ENCODE measurements at places on chromosomes 11 and 22. TPM values are rescaled to one million over a fixed set of nuclear protein-coding genes. Genes with fewer than 3 reads are reported as not detected.

DNA sequence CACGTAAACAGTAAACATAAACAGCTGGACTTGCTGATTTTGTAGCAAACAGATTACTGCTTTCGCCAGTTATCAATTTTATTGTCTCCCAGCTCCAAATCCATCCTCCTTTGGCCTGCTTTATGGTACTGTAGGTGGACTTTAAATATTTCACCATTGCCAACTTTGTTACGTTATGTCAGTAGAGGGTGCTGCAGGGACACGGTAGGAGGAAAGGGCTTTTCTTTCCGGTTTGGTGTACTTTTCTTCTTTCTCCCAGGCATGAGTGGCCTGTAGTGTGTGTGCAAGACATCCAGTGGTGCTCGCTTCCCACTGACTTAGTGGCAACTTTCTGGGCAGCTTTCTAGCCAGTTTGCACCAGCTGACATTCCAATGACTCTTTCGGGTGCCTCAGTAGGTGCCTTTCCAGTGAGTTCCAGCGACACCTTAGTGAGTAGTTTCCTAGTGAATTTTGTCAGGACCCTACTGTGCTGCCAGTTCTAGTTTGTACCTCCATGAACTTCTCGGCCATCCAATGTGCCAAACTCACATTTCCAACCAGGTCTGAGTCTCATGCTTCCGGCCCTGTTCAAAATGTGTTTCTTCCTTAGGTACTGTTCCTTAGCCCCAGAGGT is 267.6 kb upstream of the TENM4 start:
- H3K4me1 ChIP-seq, result no peaks in the 10 kb centered on the region
- DNase-seq, result no peak
- no peak overlapping the region for H3K4me3 ChIP-seq
- H3K36me3 ChIP-seq, result no peaks in the 10 kb centered on the region

DNA sequence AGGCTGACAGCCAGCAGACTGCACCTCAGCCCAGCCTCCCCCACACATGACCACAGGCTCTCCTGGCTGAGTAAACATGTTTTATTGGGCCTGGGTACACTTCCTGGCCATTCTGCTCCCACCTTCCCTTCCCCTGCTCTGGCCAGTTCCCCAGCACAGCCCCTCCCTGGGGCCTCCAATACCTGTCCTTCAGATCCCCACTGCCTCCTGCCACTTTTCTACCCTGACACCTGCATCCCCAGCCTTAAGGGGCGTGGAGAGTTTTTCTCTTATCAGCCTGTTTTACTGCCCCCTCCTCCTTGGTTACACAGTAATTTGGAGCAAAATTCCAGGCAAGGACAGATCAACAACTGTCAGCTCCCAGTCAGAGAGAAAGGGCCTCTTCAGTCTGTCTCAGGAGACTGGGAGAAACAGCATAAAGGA is at the start of gene ISX:
Gene ISX, plus strand, starts transcription at position 363 of the 423 bp plus-strand sequence. CDS start 930 bp downstream, outside the sequence.
- DNase-seq, result no peak
- H3K4me1 ChIP-seq, result peaks cover 6% of the 10 kb centered on the region
- no peak within 1 kb of the TSS for H3K4me3 ChIP-seq
- H3K36me3 ChIP-seq, result no peaks in the 10 kb centered on the region
- H3K27me3 ChIP-seq, result no peaks in the 10 kb centered on the region

- H3K4me1 ChIP-seq, result no peaks in the 10 kb centered on the region
- H3K36me3 ChIP-seq, result no peaks in the 10 kb centered on the region
- no peak overlapping the region for H3K4me3 ChIP-seq
- no peak overlapping the region for H3K27ac ChIP-seq
- H3K27me3 ChIP-seq, result peaks cover 26% of the 10 kb centered on the region
Measured at GRCh38 chr11:72446929-72447769, 12.8 kb upstream of the CLPB start.

HMGXB4 gene
- 32.2 TPM for total RNA-seq

DNA sequence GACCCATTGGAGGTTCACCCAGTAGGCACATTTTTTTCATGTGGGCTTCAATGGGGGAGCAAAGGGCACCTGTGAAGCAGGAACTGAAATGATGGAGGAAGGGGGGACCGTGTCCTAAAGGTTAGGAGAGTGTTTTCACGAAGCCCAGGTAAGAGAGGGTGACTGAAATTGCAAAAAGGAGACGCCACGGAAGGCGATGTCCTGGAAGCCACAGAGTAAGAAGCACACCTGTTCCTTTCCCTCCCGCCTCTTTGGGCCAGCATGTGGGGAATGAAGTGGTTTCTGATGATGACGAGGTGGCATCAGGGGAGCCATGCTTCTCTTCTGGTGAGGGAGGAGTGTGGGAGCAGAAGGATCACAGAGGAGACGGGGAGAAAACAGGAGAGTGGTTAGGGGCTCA is 37.0 kb upstream of the MICAL2 start:
- DNase-seq, result no peak
- H3K36me3 ChIP-seq, result no peaks in the 10 kb centered on the region
- H3K27me3 ChIP-seq, result peaks cover 2% of the 10 kb centered on the region
- no peak overlapping the region for H3K27ac ChIP-seq

FGF3 gene
- not detected for total RNA-seq

KIRREL3 gene
- total RNA-seq, result not detected

KLHL35 gene
- total RNA-seq, result 0.50 TPM

DNA sequence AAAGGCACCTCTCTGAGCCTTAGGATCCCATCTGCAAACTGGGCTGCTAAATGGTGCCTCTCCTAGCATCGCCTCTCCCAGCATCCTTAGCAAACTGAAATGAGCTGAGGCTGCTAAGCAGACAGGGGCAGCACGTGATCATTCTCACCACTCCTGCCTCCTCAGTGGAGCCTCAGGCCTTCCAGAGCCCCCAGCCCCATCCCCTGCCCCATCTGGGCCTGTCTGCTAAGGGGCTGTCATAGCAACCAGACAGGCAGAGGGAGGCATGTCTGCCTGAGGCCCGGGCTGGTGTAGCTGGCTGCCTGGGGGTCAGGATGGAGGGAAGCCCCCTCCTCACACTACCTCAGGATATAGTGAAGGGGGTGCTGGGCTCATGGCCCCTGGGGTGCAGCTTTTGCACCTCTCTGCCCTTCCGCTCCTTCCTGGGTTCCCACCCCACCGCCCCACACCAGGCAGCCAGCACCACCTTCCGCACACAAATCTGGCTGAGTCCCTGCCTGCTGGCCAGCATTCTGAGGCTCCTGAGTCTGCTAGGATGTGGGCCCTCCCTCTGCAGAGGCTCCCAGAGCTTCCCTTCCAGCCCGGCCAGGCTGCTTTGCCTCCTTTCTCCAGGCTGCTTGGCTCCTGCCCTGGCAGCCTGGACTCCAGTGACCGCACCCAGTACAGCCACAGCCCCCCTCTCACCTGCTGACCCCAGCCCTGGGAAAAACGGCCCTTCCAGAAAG is 47.5 kb upstream of the TTLL12 start:
- DNase-seq, result no peak
- H3K27me3 ChIP-seq, result peaks cover 1% of the 10 kb centered on the region
- H3K4me1 ChIP-seq, result peaks cover 5% of the 10 kb centered on the region
- no peaks in the 10 kb centered on the region for H3K36me3 ChIP-seq
- H3K4me3 ChIP-seq, result no peak overlapping the region

DNA sequence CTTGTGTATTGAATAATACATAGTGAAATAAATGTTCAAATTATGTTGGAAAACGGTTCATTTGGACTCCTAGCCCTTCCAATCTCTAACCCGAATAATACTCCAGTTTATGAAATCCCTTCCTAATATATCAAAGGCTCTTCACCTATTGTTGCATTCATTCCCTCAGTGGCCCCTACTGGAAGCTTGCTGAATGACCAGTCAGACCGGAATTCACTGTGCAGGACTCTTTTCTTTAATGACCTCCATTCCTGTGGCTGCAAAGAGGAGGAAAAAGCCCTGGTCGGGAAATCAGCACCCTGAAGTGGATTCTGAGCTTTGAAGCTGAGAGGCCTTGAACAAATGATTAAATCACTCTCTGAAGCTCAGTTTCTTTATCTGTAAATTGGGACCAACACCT is 19.1 kb upstream of the RCN1 start:
- no peak overlapping the region for H3K4me3 ChIP-seq
- H3K27ac ChIP-seq, result no peak overlapping the region
- peaks cover 17% of the 10 kb centered on the region for H3K27me3 ChIP-seq
- no peak for DNase-seq
- no peaks in the 10 kb centered on the region for H3K36me3 ChIP-seq

RASD2 gene
- not detected for total RNA-seq

- no peaks in the 10 kb centered on the region for H3K36me3 ChIP-seq
- H3K27me3 ChIP-seq, result no peaks in the 10 kb centered on the region
- DNase-seq, result no peak
- H3K4me3 ChIP-seq, result no peak overlapping the region
Measured at GRCh38 chr22:47437110-47437509, 674.7 kb downstream of the TBC1D22A start.

GRCh38 chr11:1920909-1921573 is 1.5 kb downstream of the TNNT3 start:
- H3K4me1 ChIP-seq, result peaks cover 5% of the 10 kb centered on the region
- no peaks in the 10 kb centered on the region for H3K27me3 ChIP-seq
- DNase-seq, result no peak
- H3K4me3 ChIP-seq, result no peak overlapping the region
- no peaks in the 10 kb centered on the region for H3K36me3 ChIP-seq

DNA sequence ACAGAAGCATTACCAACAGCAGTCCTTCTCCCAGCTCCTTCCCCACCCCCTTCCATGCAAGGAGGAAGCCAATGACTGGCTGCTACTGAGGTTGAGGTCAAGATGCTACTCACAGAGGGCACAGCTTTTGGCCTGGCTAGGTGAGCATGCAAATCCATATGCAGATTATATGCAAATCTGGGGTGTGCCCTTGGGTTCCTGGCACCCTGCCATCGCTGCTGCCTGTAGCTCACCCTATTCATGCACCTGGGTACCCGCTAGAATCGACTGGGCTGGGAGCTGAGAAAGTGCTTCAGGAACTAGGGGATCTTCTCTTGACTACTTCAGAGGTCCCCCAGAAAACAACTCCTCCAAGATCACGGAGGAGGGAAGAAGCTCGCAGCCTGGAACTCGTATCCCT is 4.0 kb downstream of the DSCAML1 start:
- H3K4me3 ChIP-seq, result no peak overlapping the region
- DNase-seq, result no peak
- no peak overlapping the region for H3K27ac ChIP-seq
- H3K27me3 ChIP-seq, result peaks cover 45% of the 10 kb centered on the region
- H3K36me3 ChIP-seq, result peaks cover 2% of the 10 kb centered on the region
- H3K4me1 ChIP-seq, result peaks cover 4% of the 10 kb centered on the region

DNA sequence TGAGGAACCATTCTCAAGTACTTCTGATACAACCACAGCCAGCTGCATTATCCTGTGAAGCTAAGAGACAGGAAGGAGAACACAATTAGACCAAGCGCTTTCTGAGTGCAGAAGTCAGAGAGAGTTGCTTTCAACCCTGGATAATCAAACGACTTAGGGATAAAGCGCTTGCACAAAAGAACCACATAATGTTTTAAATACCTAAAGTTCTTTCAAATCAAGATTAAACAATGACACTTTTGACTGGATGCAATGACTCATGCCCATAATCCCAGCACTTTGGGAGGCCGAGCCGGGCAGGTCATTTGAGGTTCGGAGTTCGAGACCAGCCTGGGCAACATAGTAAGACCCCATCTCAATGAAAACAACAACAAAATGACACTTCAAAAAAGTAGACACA is 145.1 kb downstream of the SWAP70 start:
- H3K27me3 ChIP-seq, result no peaks in the 10 kb centered on the region
- no peaks in the 10 kb centered on the region for H3K4me1 ChIP-seq
- no peak overlapping the region for H3K27ac ChIP-seq
- no peak overlapping the region for H3K4me3 ChIP-seq
- DNase-seq, result no peak

- no peak for DNase-seq
- H3K27me3 ChIP-seq, result no peaks in the 10 kb centered on the region
- H3K27ac ChIP-seq, result no peak overlapping the region
- no peaks in the 10 kb centered on the region for H3K36me3 ChIP-seq
Measured at GRCh38 chr11:22084564-22084963, 108.3 kb upstream of the ANO5 start.

OR8A1 gene
- not detected for total RNA-seq

CRYBB2 gene
- 0.45 TPM for total RNA-seq

DNA sequence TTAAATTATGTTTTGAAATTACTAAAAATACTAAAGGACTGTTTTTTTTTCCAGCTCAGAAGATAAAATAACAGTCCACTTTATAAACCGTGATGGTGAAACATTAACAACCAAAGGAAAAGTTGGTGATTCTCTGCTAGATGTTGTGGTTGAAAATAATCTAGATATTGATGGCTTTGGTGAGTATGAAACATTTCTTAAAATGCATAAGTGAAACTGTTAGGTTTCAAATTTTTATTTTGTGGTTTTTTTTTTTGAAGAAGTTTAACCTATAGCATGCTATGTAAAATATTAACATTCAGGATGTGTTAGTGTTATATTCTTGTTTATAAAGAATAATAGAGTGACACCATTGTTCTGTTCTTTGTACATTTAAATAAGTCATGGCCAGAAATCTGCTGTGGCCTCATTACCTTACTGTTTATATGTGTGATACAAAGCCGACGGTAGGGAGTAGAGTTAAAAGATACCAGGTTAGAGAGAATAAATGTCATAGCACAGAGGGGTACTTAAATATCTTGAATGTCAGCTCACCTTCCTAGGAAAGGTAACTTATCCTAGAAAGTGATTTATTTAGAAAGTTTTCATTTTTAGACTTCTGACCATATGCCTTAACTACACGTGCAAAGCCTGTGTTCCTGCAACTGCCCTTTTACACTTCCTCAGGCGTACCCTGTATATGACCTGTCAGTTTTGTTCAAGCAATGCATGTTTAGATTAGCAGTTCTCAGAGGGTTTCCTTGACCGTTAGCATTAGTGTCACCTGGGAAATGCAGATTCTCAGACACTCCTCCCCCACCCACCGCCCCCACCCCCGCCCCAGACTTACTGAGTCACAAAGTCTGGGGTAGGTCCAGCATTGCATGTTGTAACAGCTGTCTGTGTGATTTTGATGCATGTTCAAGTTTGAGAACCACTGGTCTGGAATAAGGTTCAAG is 6.3 kb downstream of the FDX1 start:
- no peak for DNase-seq
- no peaks in the 10 kb centered on the region for H3K27me3 ChIP-seq
- H3K27ac ChIP-seq, result no peak overlapping the region
- peaks cover 34% of the 10 kb centered on the region for H3K36me3 ChIP-seq
- peaks cover 47% of the 10 kb centered on the region for H3K4me1 ChIP-seq

DNA sequence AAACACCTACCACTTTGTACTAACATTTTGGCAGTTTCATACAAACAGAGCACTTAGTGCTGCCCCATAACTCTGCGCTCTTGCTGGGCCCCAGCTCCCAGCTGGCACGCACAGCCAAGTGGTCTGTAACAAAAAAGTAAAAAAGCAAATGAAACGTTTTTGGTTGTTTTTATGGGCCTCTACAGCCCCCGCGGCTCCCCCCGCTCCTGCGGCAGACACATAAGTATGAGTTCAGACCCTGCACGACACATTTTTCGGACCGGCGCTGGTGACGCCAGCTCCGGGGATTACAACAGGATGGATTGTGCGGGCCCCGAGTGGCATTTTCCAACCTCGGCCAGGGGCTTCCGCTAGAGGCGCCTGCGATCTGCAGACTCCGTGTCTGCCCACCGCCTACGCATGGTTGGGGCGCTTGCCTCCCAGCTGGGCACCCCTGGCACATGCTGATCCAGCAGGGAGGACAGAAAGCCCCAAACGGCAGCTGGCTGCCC is 418.2 kb downstream of the SOX6 start:
- H3K27me3 ChIP-seq, result peaks cover 3% of the 10 kb centered on the region
- no peak overlapping the region for H3K27ac ChIP-seq
- no peaks in the 10 kb centered on the region for H3K4me1 ChIP-seq

PHLDA2 gene
- 0.45 TPM for total RNA-seq

SLC22A8 gene
- total RNA-seq, result not detected

All from activated CD4-positive, alpha-beta T cell treated with anti-CD3 and anti-CD28 coated beads, Interleukin-2, amount 10 ng/mL, durations not matched to agents 7 days and 5 days (primary cell).